ENCODE measurements at places on chromosomes 6 and 20.
A peak's percentile ranks its signal among the peaks of the same experiment; 100 is the strongest.

DNA sequence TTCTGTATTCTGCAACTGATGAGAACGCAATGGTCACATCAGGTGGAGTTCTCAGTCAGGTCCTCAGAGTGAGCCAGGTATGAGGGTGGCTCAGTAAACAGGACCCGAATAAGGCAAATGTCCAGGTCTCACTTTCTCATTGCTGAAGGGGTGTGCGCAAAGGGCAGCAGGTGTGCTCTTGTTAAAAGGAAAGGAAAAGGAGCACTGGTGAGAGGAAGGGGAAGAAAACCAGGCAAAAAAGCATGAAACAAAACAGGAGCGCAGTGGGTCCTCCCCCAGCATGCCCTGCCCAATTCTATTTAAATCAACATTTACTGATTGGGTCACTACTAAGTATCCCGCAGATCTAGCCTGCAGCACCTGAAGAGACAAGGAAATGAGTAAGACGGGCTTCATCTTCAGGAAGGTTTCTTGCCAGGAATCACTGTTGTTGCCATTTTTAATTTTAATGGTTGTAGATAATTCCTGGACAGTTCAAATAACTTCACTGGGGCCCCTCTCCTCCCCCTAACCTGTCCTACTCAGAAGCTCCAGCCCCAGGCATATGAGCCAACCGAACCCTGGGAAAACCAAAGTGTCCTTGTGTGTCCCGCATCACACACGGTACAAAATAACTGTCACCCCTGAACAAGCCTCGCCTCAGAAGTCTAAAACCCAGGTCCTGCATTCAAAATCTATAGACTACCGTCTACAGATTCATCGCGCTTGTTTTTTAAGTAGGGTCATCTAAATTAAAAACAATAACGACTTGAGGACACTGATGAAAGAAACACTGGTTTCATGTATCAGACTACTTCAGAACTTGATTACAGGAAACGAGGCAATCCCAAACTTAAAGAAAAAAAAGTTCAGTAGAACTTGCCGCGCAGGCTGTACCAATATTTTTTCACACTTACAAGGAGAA is 980 bp downstream of the MBOAT1 start:
- DNase-seq: no peak

DNA sequence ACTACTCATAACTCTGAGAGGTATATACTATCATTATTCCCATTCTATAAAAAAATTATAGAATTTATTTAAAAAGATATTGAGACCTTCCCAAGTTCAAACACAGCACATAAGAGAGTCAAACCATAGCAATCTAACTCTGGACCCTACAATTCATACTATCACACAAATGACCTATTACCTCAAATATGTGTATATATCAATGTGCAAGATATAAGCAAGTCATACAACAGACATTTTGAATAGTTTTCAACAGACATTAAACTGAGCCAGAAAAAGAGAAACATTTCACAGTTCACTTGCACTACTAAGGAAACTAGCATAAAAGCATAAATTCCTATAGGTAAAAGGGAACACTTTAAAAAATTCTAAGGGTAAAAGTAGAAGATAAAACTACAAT is 11.7 kb downstream of the PHIP start:
- no peak for DNase-seq

DNA sequence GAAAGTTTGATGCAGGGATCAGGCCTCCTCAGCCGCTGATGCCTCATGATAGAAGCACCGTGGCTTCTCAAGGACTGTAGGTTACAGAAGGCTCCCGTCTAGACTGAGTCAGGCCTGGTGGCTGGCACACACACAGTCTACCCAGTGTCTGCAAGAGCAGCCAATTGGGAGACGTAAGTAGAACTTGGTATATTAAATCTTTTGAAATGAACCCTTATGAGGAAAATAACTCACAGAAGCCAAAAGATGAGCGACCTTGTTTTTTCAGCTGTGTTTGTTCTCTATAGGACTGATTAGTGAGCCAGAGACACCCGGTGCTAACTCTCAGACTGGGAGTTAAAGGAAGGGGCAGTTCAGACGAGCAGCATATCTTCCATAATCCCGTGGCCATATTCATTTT is 5.9 kb upstream of the PDE10A start:
- no peak for DNase-seq

DNA sequence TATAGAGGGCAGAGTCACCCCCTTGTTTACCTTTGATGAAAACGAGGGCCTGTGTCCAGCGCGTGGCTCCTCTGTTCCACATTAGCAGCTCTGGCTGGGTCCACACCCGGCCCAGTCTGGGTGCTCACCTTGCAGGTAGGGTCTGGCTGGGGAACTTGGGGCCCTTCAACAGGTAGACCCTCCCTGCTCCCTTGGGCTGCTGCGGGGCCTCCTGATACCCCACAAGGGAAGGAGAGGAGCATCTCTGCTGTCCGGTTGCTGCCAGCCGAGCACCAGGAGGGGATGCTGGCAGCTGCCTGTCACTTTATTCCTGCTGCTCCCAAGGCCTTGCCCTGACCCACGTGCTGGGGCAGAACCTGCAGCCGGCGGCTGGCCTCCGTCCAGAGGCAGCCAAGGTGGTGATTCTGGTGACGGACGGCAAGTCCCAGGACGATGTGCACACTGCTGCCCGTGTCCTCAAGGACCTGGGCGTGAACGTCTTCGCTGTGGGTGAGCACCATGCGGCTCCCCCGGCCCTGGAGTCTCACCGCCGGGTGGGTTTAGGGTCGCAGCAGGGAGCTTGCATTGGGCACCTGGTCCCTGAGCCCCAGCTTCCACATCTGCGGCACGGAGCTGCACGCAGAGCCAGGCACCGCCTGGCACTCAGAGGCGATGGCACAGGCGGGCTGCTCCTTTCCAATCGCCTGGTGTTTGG is 15.4 kb downstream of the COL20A1 start:
- DNase-seq: no peak

GRCh38 chr6:53360093-53360912 is 11.6 kb upstream of the ELOVL5 start:
- peak; percentile 61 for DNase-seq

- DNase-seq: peak; percentile 80
Measured at GRCh38 chr6:1624851-1625781, 15.4 kb downstream of the FOXC1 start.

DNA sequence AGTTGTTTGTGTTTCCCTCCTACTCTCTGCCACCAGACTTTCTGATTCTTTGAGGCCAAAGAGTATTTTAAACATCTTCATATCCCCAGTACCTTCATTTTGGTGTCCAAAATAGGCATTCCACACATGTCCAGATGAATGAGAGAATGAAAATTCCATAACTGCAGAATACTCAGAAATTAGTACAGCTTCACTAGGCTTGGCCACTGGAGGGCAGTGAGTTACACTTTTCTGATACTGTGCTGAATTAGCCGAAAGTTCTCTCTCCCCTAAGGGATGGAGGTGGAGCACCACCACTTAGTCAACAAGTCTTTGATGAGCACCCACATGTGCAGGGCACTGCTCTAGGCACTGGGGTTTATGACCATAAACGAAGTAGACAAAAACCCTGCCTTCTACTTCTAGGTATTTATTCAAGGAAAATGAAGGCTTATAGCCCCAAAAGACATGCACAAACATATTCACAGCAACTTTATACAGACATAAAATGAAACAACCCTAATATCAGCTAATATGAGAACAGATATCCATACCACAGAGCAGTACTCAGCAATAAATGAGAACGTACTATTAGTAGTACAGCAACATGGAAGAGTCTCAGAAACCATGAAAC is 46.1 kb upstream of the TMEM217 start:
- DNase-seq: peak; percentile 54

DNA sequence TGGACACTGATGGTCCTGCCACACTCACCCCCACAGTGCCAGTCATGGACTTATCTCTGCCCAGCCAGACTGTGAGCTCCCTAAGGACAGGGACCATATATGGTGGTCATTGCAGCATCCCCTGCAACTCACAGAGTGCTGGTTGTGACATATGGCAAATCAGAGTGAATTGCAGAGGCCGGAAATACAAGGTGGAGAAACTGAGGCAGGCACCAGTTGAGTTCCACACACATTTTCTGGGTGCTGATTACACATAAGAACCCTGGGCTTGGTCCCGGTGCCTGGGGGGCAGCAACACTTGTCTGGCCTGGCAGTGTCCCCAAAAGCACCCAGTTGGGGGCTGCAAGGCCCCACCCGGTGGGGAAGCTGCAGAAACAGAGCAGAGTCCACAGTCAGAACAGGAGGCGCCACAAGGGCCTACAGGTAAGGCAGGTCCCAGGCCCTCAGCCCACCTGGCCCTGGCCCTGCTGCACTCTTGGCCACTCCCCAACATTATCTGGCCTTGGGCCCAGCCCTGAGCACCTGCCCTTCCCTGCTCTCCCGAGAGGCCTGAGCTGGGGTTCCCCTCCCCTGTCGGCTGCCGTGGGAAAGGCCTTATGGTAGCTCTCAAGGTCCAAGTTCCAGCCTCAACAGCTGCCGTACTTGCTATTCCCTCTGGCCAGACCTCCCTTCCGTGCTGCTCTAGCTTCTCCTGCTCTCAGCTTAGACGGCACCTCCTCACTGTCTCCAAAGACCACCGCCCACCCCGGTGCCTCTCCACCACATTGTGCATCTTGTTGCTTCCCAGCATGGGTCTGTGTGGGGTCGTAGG is 140.8 kb upstream of the PTPN1 start:
- no peak for DNase-seq

DNA sequence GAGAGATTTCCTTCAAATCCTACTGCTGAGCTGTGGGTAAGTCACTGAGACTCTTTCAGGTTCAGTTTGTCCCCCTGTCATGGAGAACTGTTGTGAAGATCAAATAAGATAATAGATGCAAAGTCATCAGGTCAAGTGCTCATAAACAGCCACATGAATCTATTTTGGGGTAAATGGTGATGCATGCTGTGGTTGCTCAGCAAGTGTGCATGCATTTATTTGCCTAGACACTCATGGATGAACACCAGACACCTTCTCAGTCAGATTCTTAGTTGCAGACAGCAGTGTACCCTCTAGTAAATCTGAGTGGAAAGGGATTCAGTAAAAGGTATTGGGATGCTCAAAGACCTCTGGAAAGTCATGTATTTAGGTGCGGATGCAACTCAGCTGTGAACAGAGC is 168.0 kb upstream of the FOXA2 start:
- no peak for DNase-seq

DNA sequence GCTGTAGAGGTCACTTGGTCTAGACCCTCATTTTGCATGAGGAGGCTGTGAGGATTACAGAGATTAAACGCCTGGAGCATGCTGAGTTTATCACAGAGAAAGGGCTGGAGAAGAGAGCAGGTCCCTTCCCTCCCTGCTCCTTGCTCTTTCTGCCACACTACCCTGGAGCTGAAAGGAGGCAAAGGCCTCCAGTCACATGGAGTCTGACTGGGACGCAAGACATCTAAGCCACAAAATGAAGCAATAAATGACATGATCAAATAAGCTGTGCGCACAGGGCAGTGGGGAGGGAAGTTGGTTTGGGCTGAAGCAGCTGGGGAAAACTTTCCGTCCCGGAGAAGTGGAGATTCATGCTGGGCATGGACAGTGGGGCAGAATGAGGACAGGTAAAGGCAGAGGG is 33.3 kb downstream of the ATXN1 start:
- DNase-seq: no peak

GRCh38 chr6:85948481-85948880 is 305.8 kb upstream of the SYNCRIP start:
- DNase-seq: peak; percentile 3

DNA sequence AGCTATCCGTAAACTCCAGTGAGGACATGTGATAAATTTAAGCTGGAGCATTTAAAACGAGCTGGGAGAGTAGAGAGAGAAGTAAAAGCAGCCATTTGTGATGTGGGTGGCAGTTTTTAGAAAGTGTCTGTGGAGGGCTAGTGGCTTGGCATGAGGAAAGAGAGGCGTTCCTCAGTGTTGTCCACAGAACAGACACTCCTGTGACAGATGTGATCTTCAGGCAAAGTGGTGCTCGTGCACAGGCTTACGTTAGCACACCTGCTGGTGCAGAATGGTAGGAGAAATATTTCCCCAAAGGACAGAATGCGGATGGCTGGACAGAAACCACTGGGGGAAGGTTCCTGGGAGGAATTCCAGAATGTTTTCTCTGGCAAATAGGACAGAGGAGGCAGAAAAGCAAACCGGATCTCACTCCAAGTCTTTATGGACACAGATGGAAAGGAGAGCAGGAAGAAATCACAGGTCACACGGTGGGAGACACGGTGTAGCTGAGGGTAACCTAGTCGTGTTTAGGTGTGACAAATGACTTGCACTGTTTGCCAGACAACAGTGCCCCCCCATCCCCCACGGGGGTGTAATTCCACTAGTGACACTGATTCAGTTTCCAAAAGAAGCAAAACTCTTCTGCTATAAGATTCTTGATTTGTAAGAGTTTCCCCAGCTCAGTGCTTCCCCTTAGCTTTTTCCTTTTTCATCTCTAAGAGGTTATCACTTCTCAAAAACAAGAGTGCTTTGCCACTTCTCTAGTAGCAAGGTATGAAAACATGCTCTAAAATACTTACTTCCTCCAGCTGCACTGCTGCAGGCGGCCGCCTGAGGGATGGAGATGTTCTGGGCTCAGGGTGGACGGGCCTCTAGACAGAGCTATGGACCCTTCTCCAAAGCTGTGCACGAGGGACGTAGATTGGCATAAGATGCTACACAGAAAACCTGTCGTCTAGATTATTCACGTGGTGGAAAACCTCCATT is 293.2 kb downstream of the QKI start:
- no peak for DNase-seq

DNA sequence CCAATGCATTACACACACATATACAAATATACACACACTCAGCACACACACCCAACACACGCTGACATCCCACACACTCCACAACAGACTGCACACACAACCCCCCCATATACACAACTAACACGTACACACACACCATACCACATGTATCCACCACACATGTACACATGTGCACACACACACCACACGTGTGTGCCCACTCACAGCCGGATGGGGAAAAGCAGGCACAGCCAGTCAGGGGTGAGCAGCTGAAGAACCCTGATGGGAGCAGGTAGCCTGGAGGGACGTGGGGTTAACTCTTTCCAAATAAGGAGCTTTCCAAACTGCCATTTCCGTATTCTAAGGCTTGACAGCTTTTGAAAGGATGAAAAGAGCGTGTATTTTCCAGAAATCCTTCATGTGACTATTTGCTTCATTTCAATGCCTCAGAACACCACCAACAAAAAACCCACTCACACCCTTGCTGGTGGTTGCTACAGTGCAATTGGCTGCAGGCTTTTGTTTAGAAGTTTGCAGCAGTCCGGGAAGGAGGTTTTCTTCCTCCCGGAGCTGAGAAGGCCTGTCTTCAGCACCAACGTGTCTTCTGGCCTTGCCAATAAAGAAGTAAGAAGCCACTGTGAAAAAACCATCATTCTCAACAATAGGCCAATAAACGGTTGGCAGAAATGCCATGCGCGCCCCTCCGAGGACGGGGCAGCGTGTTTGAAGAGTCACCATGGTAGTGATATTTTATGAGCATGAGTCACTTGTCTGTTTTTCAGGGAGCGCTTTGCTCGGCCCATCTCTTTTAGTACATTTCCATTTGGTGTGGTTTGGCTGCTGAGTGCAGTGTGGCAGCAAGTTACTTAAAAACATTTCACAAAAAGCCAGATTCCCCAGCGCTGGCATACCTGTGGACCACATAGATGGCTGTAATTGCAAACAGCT is 131.3 kb upstream of the GMDS start:
- DNase-seq: no peak

- no peak for DNase-seq
Measured at GRCh38 chr6:34908194-34908593, 19.1 kb downstream of the ANKS1A start.

- no peak for DNase-seq
Measured at GRCh38 chr20:25226433-25227316, 21.2 kb upstream of the PYGB start.
